ENCODE measurements at places on chromosomes 1 and 21.

DNA sequence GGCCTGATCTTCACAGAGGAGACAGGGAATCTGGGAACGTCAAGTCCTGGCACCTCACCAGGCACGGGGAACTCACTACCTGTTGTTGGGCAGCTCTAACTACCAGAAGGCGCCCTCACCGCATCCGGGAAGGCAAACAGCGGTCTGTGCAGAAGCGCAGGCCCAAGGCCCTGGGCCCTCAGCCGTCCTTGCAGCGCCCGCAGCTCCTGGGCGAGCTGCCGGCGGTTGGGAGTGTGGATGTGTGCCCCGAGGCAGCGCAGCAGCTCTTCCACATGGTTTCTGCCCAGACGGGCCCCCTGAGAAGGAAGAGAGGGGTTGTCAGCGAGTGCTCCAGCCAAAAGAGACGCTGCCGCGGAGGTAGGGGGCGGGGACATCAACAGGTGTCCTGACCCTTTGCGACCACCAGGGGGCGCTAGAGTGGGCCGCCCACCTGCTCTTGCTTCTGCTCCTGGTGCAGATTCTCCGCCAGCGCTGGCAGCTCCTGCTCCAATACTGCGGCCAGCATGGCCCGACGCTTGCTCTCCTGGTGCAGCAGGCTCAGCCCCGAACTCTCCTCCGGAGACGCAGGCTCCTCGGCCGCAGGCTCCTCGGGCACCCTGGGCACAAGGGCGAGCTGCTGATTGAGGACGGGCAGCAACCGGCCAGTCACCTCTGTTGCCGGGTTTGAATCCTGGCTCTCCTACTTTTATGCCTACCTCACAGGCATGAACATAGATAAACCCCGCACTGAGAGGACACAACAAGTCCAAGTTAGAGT, 9.3 kb downstream of the MAP3K6 start:
- DNase-seq, result peak; percentile 72

DNA sequence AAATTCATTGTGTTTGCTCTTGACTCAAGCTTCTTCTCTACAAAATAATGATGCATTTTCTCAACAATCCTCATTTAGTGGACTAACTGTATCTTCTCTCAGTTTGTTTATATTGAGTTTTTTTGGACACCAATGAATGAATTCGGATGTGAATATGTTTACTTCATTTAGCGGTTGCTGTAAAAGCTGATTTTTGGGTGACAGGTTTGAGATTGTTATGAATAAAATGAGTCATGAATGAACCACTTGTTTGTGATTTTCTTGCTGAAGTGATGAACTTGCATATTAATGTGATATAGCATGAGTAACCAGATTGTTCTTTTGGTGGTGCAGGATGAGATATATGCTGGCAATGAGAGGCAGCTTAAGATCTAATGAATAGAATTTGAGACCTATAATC, 3.1 kb downstream of the DNM3 start:
- DNase-seq, result no peak

DNA sequence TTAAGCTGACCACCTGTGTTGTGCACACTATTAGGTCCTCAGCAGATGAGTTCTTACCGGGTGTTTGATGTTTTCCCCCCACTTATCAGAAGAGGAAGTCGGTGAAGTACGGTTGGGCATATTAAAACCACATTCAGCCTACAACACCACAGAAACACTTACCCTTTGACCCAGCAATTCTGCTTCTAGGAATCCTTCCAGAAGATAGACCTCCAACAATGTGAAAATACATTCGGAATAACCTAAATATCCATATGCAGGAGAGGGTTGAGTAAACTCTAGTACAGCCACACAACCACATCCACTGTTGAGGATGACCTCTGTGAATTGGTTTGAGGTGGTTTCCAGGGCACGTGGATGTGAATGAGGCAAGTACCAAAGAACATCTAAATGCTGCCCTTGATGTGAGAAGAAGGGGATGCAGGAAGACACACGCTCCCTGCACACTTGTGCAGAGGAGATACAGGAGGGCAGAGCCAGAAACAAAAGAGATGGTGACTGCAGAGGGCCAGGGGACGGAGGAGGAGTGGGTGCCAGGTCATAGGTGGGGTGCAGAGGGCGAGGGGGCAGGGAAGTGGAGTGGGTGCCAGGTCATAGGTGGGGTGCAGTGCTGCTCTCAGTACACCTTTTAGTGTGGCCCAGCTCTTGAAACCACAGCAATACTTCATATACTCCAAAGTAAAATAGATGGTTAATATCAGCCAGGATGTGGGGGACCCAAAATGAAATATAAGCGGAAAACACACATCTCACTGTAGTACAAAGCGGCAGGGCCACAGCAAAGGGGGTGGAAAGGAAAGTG, 12.8 kb downstream of the ADARB1 start:
- DNase-seq, result no peak

DNA sequence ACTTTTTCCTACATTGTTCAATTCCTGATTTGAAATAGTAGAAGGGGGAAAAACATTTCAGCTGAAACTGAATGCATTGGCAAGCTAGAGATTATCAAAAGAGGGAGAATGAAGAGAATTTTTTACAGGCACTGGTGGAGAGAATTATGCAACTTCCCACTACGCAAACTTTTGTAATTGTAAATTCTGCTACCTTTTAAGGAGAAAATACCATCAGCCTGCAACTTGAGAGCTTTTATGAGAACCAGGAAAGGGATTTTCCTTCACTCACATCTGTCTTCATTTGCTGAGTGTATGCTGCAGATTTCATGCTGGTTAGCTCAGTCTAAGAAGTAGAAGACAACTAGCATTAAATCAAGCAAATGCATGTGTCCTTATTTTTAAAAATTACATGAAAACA, 43.7 kb downstream of the ADAMTS1 start:
- DNase-seq, result no peak

DNA sequence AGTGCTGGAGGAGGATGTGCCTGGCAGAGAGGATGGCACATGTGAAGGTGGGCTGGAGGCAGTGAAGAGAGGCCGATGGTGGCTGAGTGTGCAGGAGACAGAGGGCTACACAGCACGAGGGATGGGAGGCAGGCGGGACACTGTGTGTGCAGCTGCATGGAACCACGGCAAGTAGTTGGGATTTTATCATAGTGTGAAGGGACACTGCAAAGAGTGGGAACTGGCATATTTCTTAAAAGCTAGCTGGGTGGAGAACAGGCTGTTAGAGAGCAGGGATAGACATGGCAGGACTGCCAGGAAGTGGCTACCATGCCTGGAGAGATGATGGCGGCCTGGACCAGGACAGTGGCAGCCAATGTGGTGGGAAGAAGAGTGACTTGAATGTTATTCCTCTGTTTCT, 102.4 kb upstream of the TLR5 start:
- no peak for DNase-seq

DNA sequence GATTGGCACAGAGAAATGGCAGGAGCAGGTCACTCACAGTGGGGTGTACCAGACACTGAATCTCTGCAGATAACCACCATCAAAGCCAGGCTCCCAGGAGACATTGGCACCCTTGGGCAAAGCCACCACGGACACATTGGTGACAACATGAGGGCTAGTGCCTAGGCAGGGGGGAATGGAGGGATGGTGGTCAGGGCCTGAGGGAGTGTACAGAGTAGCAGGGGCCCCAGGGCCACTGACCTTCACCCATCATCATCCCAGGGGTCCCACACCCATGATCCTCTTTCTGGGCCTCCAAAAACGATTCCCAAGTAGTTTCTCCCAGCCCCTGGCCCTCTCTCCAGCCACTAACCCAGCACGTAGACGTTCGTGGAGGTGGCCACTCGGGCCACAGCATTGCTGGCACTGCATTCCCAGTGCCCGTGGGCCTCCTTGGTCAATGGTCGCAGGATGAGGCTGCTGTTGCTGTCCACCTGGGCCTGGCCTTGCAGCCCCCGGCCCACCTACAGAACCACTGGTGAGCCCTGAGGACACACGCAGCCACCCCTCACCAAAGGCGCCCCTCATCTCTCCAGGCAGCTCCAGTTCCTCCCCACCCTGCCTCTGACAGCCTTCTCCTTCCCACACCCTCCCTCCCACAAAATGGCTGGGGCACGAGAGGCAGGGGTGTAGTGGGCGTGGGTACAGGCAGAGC, 5.9 kb upstream of the TAGLN2 start:
- no peak for DNase-seq

DNA sequence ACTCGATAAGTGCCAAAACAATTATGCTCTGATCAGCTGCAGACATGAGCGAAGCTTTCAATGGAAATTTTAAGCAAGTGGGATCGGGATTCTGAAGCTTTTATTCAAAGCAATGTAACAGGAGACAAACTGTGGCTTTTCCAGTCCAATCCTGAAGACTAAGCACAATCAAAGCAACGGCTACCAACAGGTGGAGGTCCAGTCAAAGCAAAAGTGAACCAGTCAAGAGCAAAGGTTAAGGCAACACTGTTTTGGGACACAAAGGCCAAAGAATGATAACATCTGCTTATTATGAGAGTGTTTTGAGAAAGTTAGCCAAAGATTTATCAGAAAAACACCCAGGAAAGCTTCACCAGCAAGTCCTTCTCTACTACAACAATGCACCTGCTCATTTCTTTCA, 170.1 kb downstream of the SEC16B start:
- DNase-seq, result no peak

DNA sequence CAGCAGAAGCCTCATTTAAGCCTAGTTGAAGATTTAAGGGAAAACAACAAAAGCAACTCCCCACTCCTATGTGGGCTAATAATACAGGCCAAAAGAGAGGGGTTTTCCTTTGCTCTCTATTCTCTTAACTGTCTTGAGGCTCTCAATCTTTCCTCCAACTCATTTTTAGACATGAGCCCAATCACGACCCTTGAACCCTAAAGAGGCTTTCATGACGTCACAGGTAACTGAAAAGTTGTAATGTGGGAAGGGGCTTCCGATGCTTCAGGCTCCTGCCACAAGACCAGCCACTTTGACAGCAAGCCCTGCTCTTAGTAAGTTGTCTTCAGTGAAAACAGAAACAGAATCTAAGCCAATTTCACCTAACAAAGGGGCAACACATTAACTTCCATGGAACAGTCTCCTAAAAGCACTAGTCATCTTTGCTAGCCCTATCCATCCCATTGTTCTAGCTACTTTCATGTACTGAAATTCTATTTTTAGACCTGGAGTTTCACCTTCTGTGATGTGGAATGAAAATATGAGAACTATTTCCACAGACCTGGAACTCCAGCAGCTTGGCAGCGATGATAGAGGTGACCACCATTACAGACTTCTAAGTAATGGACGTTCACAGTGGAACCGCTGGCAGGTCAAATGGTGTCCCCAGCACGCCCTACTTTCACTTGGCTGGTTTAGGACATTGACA, 36.3 kb downstream of the GPR161 start:
- no peak for DNase-seq

DNA sequence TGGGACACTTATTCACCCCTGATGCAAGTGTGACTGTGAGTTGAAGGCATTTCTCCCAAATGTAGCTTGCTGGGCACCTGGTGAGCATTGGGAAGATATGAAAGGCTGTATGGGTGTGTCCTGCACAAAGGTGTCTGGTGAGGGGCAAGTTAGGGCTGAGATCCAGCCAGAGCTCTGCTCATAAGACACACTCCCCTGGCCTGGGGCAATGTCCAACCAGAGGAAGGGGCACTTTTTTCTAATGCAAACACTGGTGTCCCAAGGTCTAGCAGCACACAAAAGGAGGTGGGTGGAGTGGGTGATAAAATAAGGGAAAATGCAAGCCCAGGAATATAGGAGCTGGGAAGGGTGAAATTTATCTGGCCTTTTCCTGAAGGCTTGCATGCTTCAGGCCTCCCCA, 57.0 kb upstream of the TRABD2B start:
- DNase-seq, result no peak

- no peak for DNase-seq
Measured at GRCh38 chr1:98893371-98893770, 111.3 kb downstream of the PLPPR5 start.

DNA sequence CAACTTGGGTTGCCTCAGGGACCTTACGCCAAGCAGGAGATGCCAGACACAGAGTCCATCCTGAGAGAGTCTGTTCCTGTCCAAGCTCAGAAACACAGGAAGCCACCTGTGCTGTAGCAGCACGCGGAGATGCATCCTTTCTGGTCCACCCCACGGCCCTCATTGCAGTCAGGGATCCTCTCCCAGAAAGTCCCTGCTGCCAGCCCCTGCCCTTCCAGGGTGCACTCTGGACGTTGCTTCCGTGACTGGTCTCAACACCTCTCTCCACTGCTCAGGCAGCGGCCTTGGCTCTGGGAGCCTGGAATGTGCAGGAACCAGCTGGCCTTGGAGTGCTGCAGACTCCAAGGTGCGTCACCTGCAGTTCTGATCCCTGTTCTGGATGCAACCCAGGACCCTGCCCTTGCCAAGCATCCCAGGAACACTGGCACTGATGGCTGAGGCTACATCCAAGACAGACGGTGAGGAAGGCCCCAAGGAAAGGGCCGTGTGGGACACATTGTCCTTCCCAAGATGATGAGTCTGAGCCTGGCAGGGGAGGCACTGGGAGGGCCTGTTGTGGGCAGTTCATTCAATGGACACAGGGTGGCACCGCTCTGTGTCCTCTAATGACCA, 21.7 kb upstream of the COL6A1 start:
- DNase-seq, result no peak

GRCh38 chr21:33374450-33375096, 28.6 kb upstream of the IFNGR2 start:
- DNase-seq, result peak; percentile 26

DNA sequence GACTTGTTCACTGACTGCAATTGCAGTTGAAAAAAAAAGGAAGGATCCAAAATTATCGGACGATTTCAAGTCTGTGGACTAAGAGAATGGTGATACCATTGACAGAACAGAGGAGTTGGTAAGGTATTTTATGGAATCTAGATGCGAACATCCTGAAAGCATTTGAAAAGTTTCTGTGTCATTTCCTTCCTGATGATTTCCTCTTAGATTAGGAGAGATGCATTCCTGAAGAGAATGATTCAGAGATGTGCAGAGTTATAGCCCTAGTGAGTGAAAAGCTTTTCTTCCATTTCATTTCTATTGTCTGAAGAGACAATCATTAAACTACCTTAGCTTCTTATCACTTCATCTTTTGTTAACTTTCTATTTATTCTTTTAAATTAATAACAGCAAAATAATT, 200.0 kb downstream of the KCNK2 start:
- no peak for DNase-seq

DNA sequence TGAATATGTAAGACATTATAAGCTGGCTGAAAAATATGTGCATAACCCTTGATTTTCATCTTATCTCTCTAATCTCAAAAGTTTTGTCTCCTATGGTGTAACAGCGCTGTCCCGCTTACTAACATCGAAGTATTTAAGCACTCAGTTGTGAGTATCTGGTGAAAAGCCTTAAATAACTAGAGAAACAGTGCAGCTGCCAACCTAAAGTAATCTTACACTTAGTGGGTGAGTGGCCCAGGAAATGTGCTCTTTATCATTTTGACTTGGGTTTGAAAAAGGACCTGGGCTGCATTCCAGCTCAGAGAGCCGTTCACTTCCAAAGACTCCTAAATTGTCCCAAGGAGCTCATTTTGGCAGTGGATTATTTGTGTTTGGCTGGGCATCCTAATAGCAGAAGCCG, 225.9 kb downstream of the SPATA17 start:
- DNase-seq, result no peak

GRCh38 chr21:29072873-29073221, 601 bp downstream of the CCT8 start:
- no peak for DNase-seq

- DNase-seq, result no peak
Measured at GRCh38 chr1:218330043-218330623, 15.0 kb upstream of the TGFB2 start.

- DNase-seq, result no peak
Measured at GRCh38 chr1:160996178-160996577, 24.8 kb downstream of the F11R start.

Data from activated T-helper 1 cell treated with Interleukin-2 at 50 U/mL for 16 hours (primary cell).